Activated T-helper 9 cell treated with anti-CD3 and anti-CD28 coated beads, Interleukin-2, amount 50 U/mL, for 16 hours (primary cell): ENCODE measurements at places on chromosomes 16 and 17.

- DNase-seq, result peak; percentile 39
Observed at GRCh38 chr17:75404731-75405364, 630 bp downstream of the GRB2 start.

DNA sequence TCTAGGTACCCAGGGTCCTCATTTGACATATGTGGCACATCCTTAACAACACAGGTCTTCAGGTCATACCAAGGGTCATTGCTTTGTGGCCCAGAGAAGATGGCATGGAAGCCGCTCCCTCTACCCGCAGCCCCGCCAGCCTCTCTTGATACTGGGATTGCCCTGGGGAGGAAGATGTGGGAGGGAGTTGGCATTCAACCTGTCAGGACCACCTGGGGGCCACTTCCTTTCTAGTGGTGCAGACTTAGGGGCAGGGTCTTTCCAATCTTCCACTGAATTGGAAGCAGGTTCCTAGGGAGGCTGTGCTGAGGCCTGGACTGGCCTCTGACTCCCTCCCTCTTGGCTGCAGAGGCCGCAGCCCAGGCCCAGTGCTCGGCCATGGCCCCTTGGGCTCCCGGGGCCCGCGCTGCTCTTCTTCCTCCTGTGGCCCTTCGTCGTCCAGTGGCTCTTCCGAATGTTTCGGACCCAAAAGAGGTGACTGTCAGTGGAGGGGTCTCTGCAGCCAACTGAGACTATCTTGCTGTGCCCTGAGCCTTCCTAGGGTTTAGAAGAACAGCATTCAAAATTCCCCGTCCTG lies 5.1 kb upstream of the HEXIM1 start:
- DNase-seq, result no peak

DNA sequence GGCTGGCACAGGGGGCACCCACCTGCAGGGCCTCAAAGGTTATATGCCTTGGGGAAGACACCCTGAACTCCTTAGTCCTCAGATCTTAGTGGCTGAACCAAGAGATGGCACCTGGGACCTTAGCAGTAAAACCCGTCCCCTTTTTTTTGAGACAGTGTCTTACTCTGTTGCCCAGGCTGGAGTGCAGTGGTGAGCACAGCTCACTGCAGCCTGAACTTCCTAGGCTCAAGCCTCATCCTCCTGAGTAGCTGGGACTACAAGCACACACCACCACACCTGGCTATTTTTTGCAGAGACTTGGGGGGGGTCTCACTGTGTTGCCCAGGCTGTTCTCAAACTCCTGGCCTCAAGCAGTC lies 237.2 kb downstream of the MRTFB start:
- DNase-seq, result no peak

- no peak for DNase-seq
Observed at GRCh38 chr17:82475458-82475857, 16.9 kb downstream of the NARF start.

DNA sequence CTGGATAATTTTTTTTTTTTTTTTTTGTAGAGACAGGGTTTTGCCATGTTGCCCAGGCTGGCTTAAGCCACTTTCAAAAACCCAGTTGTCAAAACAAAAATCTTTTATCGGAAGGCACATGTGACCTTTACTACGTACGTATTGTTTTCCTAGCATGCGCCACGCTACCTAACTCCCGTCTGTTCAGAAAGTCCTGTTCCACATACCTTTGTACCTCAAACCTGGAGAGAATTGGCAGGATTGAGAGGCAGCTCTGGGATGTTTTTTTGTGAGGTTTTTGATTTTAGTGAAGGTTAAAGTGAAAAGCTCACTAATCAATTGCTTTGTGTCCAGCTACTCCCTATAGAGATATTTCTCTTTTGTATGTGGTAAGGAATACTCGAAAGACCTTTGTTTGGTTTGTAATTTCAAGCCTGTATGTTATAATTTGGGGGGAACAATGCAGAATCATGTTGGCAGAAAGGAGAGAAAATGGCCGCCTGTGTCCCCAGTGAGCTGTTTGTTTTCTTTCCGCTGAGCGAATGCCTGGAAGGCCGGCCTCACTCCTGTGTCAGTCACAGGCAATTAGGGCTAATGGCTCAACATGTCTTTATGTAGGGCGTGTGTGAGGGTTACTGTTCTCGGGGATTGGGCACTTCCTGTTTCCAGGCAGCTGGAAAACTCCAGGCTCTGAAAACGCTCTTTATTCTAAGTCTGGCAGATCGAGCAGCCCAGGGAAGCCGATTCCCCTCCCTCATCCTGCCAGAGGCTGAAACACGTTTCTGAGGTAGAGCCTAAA lies 60.8 kb upstream of the CLEC18A start:
- no peak for DNase-seq

DNA sequence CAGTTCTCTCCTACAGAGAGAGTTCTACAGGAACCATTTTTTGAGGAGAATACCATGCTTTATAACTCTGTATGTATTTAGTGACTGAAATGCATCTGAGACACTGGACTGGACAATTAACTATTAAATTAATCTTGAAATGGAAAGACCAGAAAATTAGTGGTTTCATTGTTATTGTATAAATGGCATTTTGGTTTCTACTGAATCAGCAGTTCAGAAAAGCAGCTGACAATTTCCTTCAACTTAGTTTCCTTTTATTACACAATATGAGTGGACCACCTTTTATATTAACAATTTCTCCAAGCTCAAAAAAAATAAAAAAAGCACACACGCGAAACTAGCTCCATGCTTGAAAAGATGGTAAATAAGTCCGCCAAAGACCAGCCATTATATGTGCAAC lies 66.1 kb upstream of the SLC12A3 start:
- DNase-seq, result no peak

GRCh38 chr16:4016005-4016352 lies 100.3 kb downstream of the ADCY9 start:
- no peak for DNase-seq

DNA sequence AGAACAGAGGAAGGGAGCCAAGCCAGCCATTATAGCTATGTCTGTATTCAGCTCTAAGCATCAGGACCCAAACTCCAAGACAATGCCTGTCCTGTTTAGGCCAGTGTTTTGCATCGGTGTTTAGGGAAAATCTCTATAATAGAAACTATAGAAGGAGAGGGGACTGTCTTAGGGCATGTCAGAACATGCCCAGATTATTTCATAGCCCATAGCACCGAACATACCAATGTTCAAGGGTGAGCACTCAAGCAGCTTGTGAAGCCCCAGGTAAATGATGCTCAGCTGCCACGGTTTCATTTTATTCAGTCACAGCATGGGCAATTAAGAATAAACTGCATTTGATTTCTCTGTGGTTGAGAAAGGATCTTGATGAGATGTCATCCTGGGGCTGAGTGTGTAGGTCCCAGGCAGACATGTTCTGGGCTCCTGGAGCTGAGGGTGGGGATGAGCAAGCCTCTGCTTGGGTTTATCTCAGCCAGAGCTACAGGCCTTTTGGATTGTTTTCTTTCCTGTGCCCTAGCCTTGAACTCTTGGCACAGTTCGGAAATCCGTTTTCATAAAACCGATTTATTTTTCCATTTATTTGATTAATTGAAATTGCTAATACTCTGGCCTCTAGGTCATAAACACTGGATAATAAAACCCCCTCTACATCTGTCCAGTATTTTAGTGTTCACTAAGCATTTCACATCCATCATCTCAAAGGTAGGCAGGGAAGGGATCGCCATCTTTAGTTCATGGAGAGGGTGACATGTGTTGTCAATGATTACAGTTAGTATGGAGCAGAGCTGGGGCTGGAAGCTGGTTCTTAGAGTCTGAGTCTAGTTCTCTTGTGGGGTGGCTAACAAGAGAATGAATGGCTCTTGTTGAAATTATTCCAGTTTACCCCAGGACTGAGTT lies 290.7 kb upstream of the ASIC2 start:
- DNase-seq, result no peak

DNA sequence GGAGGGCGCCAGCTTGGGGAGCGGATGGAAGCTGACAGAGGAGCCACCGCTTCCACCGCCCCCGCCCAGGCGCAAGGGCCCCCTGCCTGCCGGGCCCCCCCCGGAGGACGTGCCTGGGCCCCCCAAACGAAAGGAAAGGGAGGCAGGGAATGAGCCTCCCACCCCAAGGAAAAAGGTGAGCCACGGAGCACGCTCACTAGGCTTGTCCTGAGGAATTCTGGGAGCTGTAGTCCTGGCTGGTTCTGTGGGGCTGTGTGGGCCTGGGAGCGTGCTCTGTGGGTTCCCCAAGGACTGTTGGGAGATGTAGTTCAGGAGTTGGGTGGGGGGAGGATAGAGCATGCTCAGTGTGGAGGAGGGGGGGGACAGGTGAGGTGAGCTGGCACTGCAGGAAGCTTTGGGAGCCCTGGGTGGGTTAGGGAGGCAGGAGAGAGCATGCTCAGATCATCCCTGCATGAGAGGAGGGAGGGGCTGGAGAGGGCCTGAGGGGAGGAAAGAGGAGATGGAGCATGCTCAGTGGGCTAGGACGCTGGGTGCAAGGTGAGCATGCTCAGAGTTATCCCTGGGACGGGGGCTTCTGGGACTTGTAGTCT lies 4.5 kb downstream of the FBXL19 start:
- no peak for DNase-seq

DNA sequence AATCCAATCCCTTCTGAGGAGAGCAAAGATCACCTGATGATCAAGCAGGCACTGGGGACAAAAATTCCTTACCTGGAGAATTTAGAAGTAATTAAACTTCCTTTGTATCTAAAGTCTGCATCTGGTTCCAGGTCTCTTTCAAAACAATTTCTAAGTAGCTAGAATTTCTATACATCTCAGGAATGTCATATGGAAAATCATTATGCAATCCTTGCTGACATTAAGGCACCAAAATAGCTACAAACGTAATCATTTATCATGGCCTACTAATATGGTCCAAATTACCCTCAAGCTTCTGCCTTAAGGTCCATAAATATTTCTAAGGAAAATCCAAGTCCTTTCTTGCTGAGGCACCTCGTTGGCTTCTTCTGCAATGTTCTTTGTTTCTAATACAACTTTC lies 32.9 kb upstream of the YPEL2 start:
- no peak for DNase-seq

- DNase-seq, result no peak
Observed at GRCh38 chr17:311119-311782, 41.4 kb downstream of the RPH3AL start.

DNA sequence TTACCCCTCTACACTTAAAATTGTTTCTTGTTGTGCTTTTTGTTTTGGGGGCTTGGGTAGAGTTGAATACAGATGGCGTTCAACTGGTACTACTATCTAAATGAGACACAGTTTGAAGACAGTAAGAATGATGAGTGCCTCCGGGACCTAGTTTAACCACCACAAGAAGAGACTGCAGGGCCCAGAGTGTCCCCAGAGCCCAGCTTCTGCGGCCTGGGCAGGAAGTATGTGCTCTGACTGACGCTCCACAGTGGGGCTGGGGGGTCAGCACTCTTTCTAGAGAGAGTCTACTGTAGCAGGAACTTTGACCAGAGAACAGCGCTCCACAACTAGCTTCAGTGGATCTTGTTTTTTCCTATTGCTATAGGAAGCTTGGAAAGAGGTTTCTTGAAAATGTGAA lies 174.0 kb downstream of the VPS53 start:
- DNase-seq, result no peak

GRCh38 chr17:1573932-1574696 lies 11.5 kb upstream of the PITPNA start:
- peak; percentile 48 for DNase-seq

- no peak for DNase-seq
Observed at GRCh38 chr16:54946909-54947308, 16.2 kb downstream of the IRX5 start.

GRCh38 chr17:50621574-50622031 lies 13.1 kb upstream of the ABCC3 start:
- DNase-seq, result no peak

DNA sequence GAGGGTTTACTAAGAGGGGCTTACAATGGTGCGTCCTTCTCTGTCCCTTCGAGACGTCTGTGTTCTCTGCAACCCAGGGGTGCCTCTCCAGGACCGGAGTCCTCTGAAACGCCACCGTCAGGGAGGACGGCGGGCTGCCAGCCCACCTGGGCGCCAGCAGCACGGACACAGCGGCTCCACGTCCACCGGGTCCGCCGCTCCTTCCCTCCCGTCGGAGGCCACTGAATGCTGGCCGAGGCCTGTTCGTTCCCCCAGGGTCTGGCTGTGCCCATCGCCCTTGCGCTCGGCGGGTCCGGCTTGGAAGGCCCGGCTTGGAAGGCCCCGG lies 403 bp downstream of the TEPSIN start:
- no peak for DNase-seq

DNA sequence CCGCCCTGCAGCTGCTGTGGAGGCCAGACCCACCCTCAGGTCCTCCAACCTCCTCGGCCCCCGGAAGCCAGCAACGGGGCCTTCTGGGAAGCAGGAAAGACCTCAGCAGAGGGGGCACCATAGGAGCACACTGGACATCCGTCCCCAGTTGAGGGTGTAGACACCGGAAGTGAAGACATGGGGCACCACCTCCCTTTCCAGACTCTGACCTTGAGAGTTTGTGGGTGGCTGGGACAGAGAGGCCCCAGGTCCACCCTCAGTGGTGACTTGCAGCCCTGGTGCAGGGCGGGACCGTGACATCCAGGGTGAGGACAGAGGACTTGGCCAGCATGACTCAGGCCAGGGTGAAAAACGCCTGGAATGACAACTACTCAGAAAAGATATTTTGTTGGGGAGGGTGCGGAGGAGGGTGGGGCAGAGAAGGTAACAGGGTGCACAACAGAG lies 19.9 kb downstream of the CEP295NL start:
- no peak for DNase-seq
